ENCODE measurements at places on chromosomes 12 and 14.

GRCh38 chr12:124715121-124715990 lies 147.9 kb upstream of the NCOR2 start:
- ATAC-seq, result no peak
- H3K27ac ChIP-seq, result peak overlapping the region; percentile 92
- no peaks in the 10 kb centered on the region for H3K27me3 ChIP-seq
- H3K4me3 ChIP-seq, result no peak overlapping the region
- peaks cover 21% of the 10 kb centered on the region for H3K4me1 ChIP-seq

GRCh38 chr12:68837215-68837614 lies 29.2 kb downstream of the MDM2 start:
- H3K27ac ChIP-seq, result no peak overlapping the region
- H3K4me1 ChIP-seq, result peaks cover 6% of the 10 kb centered on the region
- no peak overlapping the region for H3K4me3 ChIP-seq
- no peak for ATAC-seq

- no peaks in the 10 kb centered on the region for H3K27me3 ChIP-seq
- peaks cover 7% of the 10 kb centered on the region for H3K4me1 ChIP-seq
- no peak overlapping the region for H3K4me3 ChIP-seq
- peaks cover 26% of the 10 kb centered on the region for H3K36me3 ChIP-seq
These were observed 24.1 kb downstream of the DDX47 start for GRCh38 chr12:12837025-12837812.

DNA sequence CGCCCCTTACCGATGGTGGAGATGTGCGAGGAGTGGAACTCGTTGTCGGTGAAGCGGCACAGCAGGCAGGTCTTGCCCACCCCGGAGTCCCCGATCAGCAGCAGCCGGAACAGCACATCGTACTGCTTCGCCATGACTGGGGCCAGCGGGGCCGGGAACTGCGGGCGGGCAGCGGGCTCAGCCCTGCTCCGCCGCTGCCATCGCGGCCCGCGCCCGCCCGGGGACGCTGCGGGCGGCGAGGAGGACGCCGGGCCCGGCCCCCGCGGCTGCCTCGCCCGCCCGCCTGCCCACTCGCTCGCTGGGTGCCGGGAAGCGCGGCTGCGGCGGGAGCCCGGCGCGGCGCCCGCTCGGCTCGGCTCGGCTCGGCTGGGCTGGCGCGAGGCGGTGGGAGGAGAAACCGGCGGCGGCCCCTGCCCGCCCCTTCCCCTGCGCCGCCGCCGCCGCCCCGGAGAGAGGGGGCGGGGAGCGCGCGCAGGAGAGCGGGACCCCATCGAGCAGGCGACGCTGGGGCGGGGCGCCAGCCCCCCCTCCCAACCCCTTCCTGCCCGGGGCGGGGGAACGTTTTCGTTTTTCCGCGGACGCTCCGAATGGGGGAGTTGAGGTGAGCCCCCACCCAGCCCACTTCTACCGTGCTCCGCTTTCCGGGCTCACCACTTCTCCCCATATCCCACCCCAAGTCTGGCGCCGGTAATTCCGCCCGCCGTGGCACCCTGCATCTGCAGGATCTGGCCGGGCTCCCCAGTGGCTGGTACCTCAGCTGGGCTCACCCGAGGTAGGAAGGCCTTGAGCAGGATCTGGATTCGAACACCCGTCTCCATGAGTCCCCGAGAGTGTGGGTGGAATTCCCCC lies at the start of gene RAB15:
Gene RAB15, minus strand, starts transcription at position 394 of the 849 bp plus-strand sequence. Its CDS starts 260 bp downstream, at position 134.
- H3K4me1 ChIP-seq, result peaks cover 5% of the 10 kb centered on the region
- H3K27me3 ChIP-seq, result peaks cover 31% of the 10 kb centered on the region
- peak within 1 kb of the TSS; percentile 84 for H3K4me3 ChIP-seq
- ATAC-seq, result peak; percentile 64
- H3K36me3 ChIP-seq, result no peaks in the 10 kb centered on the region

- no peaks in the 10 kb centered on the region for H3K27me3 ChIP-seq
- H3K27ac ChIP-seq, result peak overlapping the region; percentile 88
- peaks cover 70% of the 10 kb centered on the region for H3K4me1 ChIP-seq
- no peak overlapping the region for H3K4me3 ChIP-seq
These were observed 6.3 kb upstream of the NINJ2 start for GRCh38 chr12:669576-669945.

DNA sequence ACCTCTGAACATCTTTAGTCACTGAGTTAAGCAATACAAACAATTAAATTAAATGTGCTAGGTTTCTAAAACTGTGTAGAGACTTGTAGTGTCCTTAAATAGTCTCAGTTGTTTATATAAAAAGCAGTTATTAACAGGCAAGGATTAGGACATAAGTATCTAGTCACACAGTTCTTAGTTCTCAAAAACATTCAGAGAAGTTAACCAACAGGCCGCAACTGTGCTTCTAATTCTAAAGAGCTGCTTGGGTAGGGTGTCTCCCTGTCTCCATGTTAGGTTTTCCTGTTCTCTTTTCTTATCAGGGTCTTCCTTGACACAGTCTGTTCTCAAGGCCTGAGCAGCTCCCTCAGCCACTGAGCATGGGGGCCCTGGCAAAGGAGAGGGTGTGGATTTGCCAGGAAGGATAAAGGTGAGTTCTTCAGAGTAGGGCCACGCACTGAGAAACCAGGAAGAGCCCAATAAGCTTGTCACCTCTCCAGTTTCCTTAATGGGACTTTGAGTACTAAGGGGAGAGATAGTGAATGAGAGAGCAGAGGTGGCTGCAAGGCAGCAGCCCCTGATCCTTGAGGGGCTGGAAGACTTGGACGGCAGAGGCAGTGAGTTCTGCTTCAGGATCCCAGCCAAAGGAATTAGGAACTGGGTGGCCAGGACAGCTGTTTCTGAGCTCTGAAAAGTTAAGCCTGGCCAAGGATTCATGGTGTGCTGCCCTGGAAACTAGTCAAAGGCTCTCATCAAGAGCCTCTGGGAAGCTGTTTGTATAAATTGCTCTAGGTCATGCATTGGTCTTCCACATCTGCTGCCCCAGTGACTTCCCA lies 177.3 kb downstream of the MYRFL start:
- H3K4me1 ChIP-seq, result no peaks in the 10 kb centered on the region
- H3K27me3 ChIP-seq, result no peaks in the 10 kb centered on the region
- no peak for ATAC-seq
- H3K36me3 ChIP-seq, result no peaks in the 10 kb centered on the region
